Stimulated activated CD4-positive, alpha-beta T cell treated with anti-CD3 and anti-CD28 coated beads, Interleukin-4, amount 100 ng/mL, for 48 hours (primary cell): ENCODE measurements at places on chromosomes 1 and 21.

DNA sequence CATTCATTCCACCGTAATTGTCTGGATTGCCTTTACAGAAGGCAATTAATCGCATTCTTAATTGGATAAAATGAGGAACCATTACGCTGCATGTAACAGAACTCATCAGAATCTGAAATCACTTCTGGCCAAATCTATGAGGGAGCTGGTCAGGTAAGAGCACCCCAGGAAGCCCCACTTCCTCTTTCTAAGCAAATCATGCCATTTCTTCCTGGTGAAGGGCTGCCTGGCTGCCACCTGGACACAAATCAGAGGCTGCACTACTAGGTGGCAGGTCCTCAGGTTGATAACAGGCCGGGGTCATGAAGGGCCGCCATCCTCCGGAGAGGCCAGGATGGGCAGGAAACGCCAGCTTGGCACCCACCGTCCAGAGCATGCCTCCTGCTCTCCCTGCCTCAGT is 73.7 kb downstream of the CAPZB start:
- DNase-seq, result no peak

- DNase-seq, result no peak
These were observed 6.1 kb downstream of the FABP3 start for GRCh38 chr1:31366796-31367195.

DNA sequence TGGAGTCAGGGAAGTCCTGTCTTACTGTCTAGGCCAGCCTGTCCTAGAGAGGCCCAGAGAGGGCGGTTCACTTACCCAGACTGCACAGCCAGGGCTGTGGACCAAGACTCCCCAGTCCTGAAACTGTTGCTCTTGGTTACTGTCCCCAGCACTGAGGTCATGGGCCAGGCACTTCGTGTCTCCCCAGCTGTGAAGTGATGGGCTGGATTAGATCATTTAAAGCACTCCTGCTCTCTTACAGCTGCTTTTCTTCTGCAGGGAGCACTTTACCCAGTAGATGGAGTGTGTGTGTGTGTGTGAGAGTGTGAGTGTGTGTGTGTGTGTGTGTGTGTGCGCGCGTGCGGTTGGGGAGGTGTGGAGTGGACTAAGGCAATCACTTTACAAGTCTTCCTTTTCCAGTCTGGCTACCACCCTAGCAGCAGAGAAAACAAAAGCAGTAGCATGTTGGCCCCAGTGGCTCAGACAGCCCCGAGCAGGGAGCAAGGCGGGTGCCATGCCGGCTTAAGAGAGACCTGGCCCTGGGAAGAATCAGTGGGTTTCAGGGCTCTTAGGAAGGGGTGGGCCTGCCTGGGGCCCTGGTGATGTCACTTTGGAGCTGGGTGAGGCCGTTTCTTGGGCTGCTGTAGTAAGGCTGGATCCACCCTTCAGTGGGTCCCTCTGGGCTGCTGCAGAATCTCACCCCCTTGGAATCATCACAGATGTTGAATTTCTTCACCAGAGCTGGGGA is 2.4 kb downstream of the SPSB1 start:
- no peak for DNase-seq

- DNase-seq, result no peak
These were observed 60.7 kb downstream of the MAN1C1 start for GRCh38 chr1:25677193-25677773.

GRCh38 chr1:109877317-109877771 is 33.3 kb upstream of the CSF1 start:
- DNase-seq, result no peak

DNA sequence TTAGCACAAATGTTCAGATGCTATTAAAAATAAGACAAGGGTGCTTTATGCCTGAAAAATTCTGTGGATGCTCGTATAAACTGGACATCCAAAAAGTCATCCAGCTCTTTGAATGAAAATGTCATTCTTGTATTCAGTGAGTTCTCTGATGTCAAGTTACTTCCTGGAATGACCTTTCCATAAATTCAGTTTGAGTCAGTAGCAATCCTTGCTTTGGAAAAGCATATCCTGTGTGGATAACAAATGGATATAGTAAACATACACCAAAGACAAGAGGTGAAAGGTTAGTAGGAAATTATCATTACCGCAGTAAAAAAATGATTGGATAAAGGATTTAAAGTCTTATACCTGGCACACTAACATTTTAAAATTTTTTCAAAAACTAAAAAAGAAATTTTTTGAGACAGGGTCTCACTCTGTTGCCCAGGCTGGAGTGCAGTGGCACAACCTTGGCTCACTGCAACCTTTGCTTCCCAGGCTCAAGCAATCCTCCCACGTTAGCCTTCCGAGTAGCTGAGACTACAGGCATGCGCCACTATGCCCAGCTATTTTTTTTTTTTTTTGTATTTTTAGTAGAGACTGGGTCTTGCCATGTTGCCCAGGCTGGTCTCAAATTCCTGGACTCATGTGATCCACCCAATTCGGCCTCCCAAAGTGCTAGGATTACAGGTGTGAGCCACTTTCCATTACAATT is 10.8 kb upstream of the LAMC1 start:
- no peak for DNase-seq

DNA sequence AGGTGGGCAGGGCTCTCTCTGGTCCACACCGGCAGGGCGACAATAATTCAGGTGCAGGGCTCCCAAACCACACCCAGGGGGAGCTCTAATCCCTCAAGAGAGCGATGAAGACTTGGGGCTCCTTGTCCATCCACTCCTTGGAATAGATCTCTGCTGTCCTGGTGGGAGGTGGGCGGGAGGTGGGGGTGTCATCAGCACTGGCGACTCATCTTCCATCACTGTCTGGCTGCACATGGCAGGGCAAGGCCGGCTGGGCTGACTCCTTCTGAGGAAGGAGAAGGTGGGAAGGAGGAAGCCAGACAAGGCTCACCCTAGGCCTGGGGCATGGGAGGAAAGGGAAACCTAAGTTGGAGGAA is 29.3 kb downstream of the TNNT2 start:
- DNase-seq, result peak; percentile 12

GRCh38 chr1:167663002-167663772 is 33.2 kb downstream of the RCSD1 start:
- no peak for DNase-seq

- no peak for DNase-seq
These were observed 13.6 kb downstream of the CNST start for GRCh38 chr1:246579818-246580217.

- DNase-seq, result no peak
These were observed 27.0 kb upstream of the SLC16A1 start for GRCh38 chr1:112982853-112983536.

DNA sequence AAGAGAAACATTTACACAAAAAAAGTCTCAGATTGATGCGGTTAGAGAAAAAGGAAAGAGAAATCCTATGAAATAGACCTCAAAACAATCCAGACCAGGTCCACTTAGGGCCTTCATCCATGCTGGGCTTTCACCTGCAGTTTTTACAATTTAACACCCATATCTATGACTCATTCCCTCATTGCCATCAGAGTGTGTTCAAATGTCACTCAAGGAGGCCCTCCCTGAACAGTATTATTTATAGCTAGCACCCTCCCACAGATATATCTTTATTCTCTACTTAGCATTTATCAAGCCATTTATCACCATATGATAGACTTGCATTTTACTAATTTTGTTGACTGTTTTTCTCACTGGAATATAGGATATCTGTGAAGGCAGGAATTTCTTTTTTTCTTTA is 824 bp upstream of the KRTAP21-3 start:
- DNase-seq, result no peak

GRCh38 chr1:37420456-37420855 is 53.9 kb upstream of the ZC3H12A start:
- DNase-seq, result no peak

DNA sequence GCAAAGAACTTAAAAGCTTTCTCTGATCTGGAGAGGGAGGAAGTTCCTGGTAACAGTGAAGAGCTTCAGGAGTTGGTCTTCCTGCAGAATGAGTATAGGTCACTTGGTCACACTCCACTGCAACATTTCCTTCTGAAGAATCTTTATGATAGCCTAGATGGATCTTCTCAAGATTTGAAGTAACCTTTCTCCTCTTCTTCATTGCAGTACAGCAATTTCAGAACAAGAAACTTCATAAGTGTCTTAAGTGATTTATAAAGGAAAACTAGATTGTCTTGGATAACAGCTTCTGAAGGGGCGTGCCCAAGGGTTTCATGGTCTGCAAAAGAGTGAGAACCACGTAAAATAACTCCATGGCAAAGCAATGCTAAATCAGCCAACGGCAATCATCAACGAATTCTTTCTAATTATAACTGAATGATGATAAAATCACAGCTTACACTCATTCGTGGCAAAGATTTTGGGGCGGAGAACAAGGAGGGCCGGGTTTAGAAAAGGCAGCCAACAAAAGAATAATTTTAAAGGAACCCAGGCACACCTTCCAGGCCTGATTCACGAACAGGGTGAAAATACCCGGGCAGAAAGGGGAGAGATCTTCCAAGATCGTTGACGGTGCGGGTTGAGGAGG is 53.9 kb upstream of the ASPM start:
- DNase-seq, result no peak

GRCh38 chr1:8702850-8703810 is 114.3 kb downstream of the RERE start:
- peak; percentile 57 for DNase-seq

DNA sequence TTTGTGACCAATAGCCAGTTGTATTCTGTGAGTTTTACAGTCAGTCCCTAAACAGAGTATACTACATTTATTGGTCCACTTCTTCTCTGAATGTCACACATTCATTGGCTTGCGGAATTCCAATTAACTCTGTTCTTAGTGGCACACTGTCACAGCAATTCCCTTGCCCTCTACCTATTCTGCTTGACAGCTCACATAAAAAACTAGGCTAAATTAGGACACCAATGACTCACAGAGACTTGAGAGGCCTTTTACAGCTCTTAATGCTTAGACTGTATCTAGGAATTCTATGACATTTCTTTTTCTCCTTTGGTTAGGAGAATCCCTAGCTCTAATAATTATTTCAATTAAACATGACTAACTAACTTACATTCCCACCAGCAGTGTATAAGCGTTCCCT is 104.1 kb downstream of the NEGR1 start:
- DNase-seq, result no peak

GRCh38 chr1:188270497-188270896 is 1441.7 kb downstream of the PLA2G4A start:
- DNase-seq, result no peak

- no peak for DNase-seq
These were observed 29.3 kb upstream of the NLRP3 start for GRCh38 chr1:247386687-247387086.

GRCh38 chr1:204940591-204940990 is 69.9 kb downstream of the NFASC start:
- DNase-seq, result no peak

DNA sequence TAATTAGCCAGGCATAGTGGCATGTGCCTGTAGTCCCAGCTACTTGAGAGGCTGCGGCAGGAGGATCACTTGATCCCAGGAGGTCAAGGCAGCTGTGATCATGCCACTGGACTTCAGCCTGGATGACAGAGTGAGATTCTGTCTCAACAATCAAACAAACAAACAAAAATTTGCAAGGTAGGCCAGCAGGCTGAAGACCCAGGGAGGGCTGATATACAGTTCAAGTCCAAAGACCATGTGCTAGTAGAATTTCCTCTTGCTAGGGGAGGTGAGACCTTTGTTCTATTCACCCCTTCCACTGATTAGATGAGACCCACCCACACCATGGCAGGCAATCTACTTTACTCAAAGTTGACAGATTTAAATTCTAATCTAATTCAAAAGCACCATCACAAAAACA is 31.2 kb upstream of the CNN3 start:
- no peak for DNase-seq

DNA sequence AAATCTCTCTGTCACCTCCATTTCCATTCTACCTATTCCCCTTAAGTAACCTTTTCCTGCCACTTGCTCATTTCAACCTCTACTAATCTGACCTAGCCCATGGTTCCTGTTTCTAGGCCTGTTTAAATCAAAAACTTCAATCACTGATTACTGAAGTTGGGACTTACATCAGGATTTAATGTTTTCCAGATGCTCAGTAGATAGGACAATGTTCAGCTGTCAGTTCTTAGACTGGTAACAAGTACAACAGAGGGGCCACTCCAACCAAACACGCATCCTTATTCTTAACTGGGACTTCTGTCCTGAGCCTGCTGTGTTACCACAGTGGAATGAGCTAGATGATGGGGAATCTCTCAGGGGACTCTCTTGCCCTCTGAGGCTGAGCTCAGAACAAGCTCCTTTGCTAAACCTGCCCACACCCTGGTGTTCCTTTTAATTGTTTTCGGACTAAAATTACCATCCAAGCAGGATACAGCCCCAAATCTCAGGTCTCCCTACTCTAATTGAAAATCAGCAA is 974.6 kb downstream of the TTLL7 start:
- no peak for DNase-seq

DNA sequence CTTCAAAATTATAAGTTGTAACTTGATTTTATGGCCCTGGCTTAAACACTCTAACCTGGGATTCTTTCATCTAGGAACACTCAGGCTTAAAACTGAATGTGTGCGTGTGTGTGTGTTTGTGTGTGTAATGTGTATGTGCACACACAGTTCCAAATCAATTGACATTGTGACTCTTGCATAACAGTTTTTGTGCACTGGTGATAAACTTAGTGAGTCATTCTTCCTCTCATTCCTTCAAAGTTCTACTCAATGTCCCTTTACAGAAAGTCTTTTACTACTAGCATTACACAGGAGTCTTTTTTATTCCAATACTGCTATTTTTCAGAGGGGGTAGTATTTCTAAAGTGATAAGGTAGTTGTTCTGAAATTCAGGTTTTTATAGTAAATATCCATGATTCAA is 943.6 kb downstream of the KCNT2 start:
- DNase-seq, result no peak

- no peak for DNase-seq
These were observed 16.1 kb downstream of the OXCT2 start for GRCh38 chr1:39754906-39755504.

- DNase-seq, result no peak
These were observed 10.1 kb downstream of the MATN1 start for GRCh38 chr1:30713311-30713710.

- DNase-seq, result no peak
These were observed 143.1 kb upstream of the SLC45A1 start for GRCh38 chr1:8174807-8175206.

DNA sequence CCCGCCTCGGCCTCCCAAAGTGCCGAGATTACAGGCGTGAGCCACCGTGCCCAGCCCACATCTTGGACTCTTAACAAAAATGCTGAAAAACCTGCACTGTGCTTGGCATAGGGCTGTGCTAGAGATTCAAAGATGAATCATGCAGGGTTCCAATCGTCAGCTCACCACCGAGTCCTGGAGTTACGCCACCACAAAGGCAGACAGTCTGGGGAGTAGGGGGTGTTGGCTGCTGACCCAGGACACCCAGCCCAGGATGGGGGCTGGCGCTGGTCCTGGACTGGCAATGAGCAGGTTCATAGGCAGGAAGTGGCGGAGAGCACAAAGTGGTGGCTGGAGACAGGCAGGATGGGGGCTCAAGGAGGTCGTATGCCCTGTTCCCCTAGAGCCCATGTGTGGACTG is 16.0 kb downstream of the PSRC1 start:
- no peak for DNase-seq

GRCh38 chr1:12404918-12405317 is 175.1 kb downstream of the VPS13D start:
- DNase-seq, result no peak

- DNase-seq, result peak; percentile 51
These were observed 76.5 kb upstream of the BTG3 start for GRCh38 chr21:17688912-17689874.

GRCh38 chr1:2109581-2110021 is 59.4 kb downstream of the PRKCZ start:
- no peak for DNase-seq
